Activated CD4-positive, alpha-beta memory T cell treated with anti-CD3 and anti-CD28 coated beads for 36 hours (primary cell): ENCODE measurements at places on chromosomes 6 and 20. TPM values are rescaled to one million over a fixed set of nuclear protein-coding genes. Genes with fewer than 3 reads are reported as not detected.

POLR1C gene
- total RNA-seq, result 49.5 TPM

- peak overlapping the region; percentile 73 for H3K4me3 ChIP-seq
- H3K4me1 ChIP-seq, result peaks cover 25% of the 10 kb centered on the region
- no peaks in the 10 kb centered on the region for H3K27me3 ChIP-seq
- H3K27ac ChIP-seq, result peak overlapping the region; percentile 34
- DNase-seq, result no peak
- H3K36me3 ChIP-seq, result peaks cover 7% of the 10 kb centered on the region
Measured at GRCh38 chr6:73263570-73263909, 544 bp upstream of the KHDC1 start.

DNA sequence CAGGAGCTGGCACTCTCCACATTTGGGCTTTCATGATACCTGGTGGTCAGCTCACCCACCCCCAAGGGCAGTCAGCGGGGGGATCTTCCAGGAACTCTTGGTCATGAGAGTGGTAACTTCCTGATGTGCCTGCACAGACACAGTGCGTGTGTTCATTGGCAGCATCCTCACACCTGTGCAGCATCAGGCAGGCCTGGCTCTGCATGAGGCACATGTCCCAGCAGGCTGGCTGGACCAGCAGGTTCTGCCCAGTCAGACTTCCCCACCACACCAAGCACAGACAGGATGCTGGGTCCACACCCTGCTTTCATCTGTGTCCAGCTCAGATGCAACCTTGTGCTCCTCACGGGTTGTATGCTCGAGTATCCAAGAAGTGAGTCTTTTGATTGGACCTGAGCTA, 15.7 kb upstream of the UNC93A start:
- no peak overlapping the region for H3K27ac ChIP-seq
- no peaks in the 10 kb centered on the region for H3K4me1 ChIP-seq
- no peak overlapping the region for H3K4me3 ChIP-seq
- H3K27me3 ChIP-seq, result peaks cover 21% of the 10 kb centered on the region
- DNase-seq, result no peak

DNA sequence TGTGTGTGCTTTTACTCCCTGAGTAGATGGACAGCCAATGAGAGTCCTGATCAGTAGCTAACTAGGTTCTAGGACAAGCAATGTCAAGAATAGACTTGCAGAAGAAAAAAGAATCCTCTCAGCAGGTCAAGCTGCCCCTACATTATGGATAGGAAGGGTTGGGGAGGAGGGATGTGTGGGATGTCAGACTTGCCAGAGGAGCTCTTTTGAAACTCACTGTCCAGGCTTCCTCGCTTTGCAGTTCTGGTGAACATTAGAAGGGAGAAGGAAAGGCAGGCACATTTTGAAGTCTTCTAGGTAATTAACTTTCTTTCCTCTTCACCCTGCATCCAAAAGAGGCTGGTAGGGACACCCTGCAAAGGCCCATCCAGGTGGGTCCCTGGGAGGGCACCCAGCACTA, 48.7 kb downstream of the SYNE1 start:
- H3K36me3 ChIP-seq, result no peaks in the 10 kb centered on the region
- H3K27ac ChIP-seq, result no peak overlapping the region

- peaks cover 10% of the 10 kb centered on the region for H3K4me1 ChIP-seq
- no peak overlapping the region for H3K27ac ChIP-seq
- no peak overlapping the region for H3K4me3 ChIP-seq
Measured at GRCh38 chr6:109241199-109241598, 141.1 kb downstream of the CD164 start.

GRCh38 chr6:43981363-43981990, 145.8 kb downstream of the MRPL14 start:
- no peaks in the 10 kb centered on the region for H3K36me3 ChIP-seq
- H3K4me3 ChIP-seq, result no peak overlapping the region
- H3K27me3 ChIP-seq, result peaks cover 5% of the 10 kb centered on the region

GRCh38 chr6:43077981-43078511, 1.9 kb downstream of the PTK7 start:
- H3K27me3 ChIP-seq, result peaks cover 17% of the 10 kb centered on the region
- H3K4me1 ChIP-seq, result peaks cover 1% of the 10 kb centered on the region
- DNase-seq, result no peak
- no peak overlapping the region for H3K27ac ChIP-seq
- H3K36me3 ChIP-seq, result no peaks in the 10 kb centered on the region

- no peaks in the 10 kb centered on the region for H3K4me1 ChIP-seq
- no peak overlapping the region for H3K4me3 ChIP-seq
- H3K36me3 ChIP-seq, result peaks cover 7% of the 10 kb centered on the region
- no peak for DNase-seq
- H3K27me3 ChIP-seq, result no peaks in the 10 kb centered on the region
Measured at GRCh38 chr20:32664012-32664677, 9.6 kb downstream of the C20orf203 start.

DNA sequence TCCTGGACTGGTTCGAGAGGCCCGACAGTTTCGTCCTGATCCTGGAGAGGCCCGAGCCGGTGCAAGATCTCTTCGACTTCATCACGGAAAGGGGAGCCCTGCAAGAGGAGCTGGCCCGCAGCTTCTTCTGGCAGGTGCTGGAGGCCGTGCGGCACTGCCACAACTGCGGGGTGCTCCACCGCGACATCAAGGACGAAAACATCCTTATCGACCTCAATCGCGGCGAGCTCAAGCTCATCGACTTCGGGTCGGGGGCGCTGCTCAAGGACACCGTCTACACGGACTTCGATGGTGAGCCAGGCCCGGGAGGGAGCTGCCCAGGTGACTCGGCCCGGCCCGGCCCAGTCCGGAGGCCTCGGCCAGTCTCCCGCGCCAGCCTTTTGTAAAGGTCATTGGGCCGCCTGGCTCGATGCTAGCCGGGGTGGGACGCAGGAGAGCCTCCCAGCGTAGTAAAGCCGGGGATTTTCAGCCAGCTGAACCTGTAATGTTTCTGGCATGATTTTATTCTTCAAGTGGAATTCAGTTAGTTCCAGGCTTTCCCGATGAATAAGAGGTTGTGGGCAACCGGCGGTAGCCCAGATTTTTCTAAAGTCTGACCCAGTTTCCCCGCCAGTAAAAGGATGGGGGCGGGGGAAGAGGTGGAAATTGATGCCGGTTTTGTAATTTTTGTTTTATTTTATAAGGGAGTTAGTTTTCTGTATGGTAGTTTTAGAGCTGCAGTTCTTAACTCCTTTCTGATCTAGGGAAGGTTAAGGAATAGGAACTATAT, 1.4 kb downstream of the PIM1 start:
- no peaks in the 10 kb centered on the region for H3K27me3 ChIP-seq
- H3K27ac ChIP-seq, result peak overlapping the region; percentile 95
- DNase-seq, result peak; percentile 48
